ENCODE measurements at places on chromosomes 6 and 20.

- peak; percentile 35 for DNase-seq
Observed at GRCh38 chr6:26124781-26125685, 37.8 kb downstream of the HFE start.

DNA sequence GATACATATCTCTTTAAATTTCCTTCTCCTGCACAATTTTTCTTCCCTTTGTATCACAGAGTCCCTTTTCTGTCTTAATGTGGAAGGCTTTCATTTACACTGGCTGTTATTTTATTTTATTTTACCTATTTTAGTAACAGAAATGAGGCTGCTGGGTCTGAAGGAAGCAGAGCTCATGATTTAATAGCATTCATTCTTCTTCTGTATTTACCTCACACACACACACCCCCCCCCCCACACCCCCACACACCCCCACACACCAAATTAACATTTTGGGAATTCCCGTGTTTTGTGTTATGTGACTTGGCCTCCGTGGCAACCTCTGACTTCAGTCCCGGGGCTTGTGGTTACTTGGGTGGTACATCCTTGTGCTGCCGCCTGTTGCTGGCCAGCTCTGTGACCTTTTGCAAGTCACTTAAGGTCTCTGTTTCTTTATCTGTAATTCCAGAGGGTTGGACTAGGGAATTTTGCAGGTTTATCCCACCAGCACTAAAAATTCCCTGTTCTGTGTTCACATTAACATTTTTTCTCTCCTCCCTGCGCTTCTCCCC lies 108.8 kb downstream of the TIAM2 start:
- peak; percentile 6 for DNase-seq

DNA sequence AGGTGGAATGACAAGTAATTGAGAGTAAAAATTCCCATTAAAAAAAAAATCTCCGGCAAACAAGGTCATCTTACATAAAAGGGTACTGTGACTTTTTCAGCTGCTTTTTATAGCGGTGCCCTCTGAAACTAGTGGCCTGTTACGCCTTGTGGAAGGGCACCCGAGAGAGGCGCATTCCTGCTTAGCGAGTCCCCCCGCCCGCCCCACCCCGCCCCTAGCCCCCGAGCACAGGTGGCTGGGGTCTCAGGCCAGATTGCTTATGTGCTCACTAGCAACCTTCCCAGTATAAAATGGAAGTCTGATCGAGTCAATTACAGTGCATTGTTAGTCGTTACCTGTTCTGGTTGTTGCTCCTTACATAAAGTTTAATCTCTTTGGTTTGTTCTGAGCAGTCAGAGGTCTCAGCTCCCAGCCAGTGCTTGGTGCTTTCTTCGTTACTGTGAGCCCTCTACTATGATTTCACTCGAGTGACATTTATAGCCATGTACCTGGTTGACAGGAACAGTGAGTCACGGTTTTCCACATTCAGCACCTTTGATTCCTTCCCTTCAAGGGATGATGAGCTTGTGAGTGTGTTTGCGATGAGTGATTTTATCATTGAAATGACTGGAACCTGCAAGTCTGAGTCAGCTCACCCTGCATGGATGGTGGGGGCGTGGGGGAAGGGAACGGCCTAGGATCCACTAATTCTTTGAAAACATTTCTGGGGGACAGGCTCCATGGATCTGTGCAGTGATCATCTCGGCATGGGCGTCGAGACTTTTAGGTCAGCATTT lies 47.6 kb downstream of the ZDHHC14 start:
- DNase-seq, result no peak

DNA sequence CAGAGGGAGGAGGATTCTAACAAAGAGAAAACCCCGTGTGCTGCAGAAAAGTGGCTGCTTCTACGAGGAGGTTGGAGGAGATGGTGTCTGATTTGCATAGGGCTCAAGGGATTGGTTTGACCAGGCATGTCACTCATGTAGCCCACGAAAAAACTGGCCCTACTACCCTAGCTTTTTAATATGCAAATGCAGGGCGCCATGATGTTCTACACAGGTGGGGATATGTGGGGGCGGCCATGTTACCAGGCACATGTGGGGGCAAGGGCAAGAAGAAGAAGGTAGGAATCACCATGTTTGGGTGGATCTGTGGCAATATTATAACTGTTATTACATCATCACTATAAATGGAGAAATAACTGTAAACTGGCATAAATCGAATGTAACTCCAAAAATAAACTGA lies 9.9 kb downstream of the KIAA1755 start:
- no peak for DNase-seq

GRCh38 chr6:47483516-47483852 lies 5.9 kb downstream of the CD2AP start:
- DNase-seq, result no peak

GRCh38 chr20:32213870-32214269 lies 6.2 kb downstream of the POFUT1 start:
- DNase-seq, result no peak

DNA sequence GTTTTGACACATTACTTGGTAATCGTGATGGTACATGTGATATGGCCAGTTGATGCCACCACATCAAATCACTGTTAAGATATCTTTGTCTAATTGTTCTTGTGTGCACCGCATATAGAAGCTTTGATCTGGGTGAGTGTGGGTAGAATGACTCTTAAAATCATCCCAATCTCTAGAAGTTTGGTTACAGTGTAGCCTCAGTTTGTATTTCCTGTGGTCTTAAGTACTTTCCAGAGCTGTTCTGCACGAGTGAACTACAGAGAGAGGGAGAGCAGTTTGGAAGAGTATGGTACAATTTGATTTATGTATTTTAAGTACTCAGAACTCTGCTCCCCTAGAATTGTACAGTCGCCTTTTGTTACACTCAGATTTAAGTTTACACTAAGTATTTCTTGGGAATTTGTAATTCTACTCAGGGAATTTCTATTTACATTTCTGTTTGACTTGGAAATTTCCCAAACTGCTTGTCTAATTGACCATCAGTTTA lies 37.5 kb downstream of the SNX9 start:
- no peak for DNase-seq

DNA sequence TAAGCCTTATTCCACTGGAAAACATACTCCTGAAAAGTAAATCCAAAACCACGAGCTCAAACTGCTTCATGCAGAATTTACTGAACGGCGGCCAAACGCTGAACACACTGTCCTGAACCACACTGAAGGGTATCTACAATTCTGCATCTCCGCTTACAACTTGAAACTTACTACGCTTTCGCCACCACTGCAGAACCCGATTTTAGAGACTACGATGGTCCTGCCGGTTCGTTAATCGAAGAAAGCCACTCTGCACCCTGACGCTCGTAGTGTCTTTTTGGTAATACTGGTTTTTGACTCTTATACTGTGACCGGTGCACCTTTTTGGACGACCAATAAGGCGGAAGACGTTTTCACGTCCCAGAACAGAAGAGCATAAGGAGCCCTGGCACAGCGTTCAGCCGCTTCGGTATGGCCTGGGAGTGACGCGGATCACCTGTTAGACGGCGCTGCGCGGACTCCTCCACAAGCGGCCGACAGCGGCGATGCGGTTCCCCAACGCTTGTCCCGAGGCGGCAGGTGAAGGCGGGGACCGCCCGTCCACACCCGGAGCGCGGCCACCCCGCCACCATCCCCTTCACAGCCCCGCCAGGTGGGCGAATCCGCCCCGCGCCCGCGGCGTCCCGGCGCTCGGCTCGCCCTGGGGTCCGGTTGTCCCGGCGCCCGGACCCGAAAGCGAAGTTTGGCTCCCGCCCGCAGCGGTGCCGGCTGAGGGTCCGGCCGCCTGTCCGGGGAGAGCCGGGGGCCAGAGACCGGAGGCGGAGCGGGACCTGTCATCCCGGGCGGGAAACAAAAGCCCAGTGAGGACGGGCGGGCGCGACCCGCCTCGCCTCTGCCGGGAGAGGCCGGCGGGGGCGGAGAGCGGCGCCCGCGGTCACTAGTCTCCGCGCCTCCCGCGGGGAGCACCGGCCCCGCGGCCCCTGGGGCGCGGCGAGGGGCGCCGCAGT lies 784 bp downstream of the FKBP5 start:
- peak; percentile 71 for DNase-seq

DNA sequence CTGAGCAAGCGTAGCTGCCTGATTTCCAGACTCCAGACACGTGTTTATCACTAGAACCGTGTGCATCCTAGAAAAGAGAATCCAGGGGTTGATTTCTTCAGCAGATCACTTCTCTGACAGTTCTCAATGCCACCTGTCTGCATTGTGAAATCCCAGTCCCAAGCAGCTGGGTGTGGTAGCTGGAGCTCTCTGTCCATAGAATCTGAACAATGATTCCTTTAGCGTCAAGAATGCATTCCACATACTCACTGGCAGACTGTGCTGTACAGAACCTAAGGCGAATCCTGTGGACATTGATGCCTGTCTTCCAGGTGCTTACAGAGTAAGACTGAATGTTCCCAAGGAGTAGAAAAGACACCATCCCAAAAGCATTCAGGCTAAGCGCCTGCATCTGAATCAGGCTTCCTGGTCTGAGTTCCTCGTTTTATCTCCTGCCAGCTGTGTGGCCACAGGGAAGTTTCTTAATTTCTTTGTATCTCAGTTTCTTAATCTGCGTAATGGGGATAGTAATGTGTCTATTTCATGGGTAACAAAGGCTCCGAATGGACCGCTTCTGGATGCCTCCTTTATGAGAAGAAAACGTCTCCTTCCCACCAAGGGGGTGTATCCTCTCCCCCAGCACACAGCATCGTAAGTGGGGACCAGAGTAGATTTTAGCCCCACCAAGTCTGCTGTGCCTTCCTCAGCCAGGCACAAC lies 10.4 kb upstream of the TRAF3IP2 start:
- no peak for DNase-seq

GRCh38 chr6:161462148-161462547 lies 188.3 kb upstream of the AGPAT4 start:
- DNase-seq, result no peak

- no peak for DNase-seq
Observed at GRCh38 chr6:150511313-150511712, 88.4 kb upstream of the PLEKHG1 start.

- no peak for DNase-seq
Observed at GRCh38 chr6:166925141-166925996, 31.0 kb downstream of the RNASET2 start.

DNA sequence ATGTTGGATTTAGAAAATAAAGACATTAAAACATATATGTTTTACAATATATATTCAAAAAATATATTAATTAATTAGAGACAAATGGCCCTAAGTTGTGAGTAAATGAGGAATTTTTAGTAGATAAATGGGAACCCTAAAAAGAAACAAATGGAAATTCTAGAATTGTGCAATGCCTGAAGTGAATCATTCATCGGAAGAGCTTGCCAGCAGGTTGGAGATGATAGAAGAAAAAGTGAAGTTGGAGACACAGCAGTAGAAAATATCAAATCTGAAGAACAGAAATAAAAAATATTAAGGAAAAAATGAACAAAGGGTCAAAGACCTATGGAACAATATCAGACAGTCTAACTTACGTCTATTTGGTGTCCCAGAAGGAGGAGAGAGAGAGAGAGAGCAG lies 109.4 kb upstream of the NEDD9 start:
- DNase-seq, result no peak

GRCh38 chr6:37513576-37513975 lies 13.9 kb upstream of the CCDC167 start:
- DNase-seq, result no peak

DNA sequence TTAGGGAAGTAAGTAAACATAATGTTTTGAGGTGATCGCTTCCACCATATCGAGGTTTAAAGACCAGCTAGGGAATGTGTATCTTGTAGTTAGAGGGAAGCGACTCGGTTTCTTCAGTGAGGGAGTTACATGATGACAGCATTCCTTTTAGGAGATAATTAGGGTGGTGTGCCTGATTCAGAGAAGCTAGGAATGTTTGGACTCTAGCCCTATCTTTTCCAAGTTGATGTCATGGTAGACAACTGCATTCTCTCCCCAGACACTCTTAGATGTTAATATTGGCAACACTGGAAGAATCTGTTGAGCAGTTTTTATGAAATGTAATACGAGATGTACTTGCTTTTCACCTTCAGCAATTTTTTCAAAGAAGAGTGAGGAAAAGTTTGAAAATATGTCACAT lies 12.9 kb upstream of the HIVEP1 start:
- no peak for DNase-seq

DNA sequence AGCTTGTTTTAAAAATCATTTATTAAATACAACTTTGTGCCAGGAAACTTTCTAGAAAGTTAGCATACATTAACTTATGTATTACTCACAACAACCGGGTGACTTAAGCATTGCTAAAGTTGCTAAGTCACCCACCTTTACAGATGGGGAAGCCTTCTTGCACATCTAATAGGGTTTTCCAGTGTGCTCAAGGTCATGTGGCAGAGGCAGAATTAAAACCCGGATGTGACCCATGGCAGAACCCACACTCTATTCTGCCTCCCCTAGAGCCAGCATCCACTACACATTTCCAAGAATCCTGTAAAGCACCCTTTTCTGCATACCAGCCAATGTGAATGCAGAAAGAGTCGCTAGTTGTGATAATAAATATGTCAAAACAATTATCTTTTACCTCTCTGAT lies 13.4 kb downstream of the LINC00237 start:
- no peak for DNase-seq

DNA sequence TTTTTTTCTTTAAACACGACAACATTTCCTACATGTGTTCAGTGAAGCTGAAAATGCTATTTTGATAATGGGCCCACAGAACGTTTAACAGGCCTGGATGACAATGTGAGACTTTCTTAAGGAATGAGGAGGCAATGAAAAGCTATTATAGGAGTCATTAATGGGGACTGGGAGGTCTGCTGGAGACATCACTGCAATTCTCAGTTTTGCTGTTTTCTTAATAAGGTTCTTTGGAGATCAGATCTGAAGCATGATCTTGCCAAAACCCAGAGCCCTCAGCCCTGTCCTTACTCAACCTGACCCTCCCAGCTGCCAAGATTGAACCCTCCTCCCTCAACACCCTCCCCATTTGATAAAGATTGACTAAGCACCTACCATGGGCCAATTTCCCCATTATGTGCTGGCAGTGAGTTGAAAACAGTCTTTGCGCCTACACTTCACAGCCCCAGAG lies 353.1 kb downstream of the MAFB start:
- no peak for DNase-seq

- DNase-seq, result no peak
Observed at GRCh38 chr6:97850458-97851212, 567.6 kb upstream of the MMS22L start.

- DNase-seq, result no peak
Observed at GRCh38 chr6:170130201-170130621, 160.7 kb downstream of the DLL1 start.

Measured in B cell (primary cell).